Cerebellar nuclear complex (tissue), 1 donor: ENCODE measurements at places on chromosomes 12 and 14.

GRCh38 chr12:58671196-58671595, 249.1 kb downstream of the LRIG3 start:
- DNase-seq: no peak

DNA sequence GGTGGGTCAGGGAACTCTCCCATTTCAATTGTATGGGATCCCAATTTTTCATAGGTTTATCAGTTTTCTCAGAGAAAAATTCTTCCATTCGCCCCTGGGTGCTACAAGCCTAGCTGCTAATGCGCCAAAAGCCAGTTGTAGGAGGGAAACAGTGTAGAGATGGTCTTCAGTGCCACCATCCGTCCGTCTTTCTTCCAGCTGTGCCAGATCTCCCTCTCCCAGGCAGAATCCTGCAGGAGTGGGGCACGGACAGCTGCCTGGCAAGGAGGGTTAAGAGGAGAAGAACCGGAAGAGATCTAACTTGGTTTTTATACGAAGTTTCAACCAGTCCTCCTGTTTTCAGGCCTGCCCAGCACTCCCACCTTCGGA, 38.9 kb upstream of the FUT8 start:
- DNase-seq: no peak

DNA sequence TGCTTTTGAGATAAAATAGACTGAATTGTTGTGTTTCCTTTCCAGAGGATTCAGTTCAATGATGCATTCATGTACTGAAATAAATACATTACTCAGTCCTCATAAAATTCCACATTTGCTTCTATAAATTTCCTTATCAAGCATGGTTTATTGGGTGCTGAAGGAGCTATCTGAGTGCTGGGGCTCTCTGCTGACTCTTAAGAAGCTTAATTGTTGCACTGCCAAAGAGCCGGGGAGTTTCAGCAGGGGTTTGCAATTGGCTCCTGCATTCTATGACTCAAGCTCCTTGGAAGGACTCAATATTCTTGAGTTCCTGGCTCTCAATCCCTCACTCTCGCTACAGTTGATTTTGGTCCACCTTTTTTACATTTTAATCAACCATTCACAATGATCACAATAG, 69.8 kb upstream of the PYGL start:
- DNase-seq: no peak

- no peak for DNase-seq
Observed at GRCh38 chr12:60308366-60308991, 712.6 kb downstream of the SLC16A7 start.

DNA sequence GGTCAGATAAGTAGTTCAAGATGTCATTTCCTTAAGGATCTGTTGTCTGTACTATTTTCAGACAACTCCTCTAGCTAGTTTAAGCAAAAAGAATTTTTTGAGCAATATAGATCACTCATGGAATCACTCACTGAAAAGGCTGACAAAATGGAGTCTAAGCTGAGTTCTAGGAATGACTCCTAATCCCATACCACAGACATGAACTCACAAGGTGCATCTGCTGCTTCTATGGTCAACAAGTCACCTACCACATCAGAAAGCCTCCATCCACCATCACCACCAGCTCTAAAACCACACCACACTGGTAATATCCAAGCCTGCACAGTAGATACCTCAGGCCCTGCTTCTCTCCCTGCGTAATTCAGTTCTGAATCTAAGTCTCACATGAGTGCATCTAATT, 33.0 kb downstream of the PWP1 start:
- DNase-seq: no peak

- DNase-seq: no peak
Observed at GRCh38 chr12:43789941-43790340, 16.2 kb downstream of the TWF1 start.

DNA sequence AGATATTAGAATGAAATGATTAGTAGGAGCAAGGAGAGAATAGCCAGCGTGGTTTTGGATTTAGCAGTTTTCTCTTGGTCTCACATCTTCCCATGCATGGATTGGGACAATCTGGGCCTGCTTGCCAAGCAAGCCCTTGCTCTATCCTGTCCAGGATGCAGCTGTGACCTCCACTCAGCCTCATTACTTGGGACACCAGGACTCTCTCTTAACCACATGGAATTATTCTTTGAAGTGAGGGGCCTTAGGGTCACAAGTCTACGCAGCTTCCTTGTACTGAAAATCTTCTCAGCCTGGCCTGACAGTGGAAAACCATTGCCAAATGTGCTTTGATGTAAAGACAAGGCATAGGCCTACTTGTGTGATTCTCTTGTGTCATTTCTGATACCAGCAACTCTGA, 28.0 kb upstream of the DCN start:
- DNase-seq: no peak

DNA sequence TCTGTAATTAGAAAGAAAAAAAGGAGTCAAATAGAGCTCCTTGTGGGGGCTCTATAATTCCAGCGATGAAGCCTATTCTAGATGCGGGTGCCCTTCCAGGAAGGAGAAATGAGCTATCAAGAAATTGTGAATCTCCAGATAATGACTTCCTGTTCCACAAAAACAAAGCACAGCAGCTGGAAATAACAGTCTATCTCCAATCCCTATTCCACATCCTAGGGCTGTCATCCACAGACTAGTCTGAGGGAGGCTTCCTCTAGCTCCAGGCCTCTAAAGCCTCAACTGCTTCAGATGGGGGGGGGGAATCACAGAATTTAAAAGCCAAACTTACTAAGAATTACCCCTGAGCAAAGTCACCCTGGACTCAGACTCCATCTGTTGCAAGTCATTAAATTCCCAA, 77.4 kb upstream of the GTF2A1 start:
- DNase-seq: no peak

DNA sequence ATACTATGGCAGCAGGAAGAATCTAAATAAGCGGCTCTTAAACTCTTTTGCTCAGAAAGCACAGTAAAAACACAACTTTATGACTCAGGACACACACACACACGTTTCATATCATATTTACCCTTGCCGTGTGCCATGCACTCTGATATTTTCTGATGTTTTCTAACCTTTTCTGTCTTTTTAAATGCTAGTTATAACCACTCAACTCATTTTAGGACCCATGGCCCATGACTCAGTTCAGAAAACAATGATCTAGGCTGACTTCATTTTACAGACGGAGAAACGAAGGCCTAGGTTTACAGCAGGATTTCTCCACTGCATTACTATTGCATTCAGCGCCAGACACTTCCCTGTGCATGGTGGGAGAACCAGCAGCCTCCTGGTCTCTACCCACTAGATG, 9.1 kb downstream of the VWF start:
- DNase-seq: no peak

DNA sequence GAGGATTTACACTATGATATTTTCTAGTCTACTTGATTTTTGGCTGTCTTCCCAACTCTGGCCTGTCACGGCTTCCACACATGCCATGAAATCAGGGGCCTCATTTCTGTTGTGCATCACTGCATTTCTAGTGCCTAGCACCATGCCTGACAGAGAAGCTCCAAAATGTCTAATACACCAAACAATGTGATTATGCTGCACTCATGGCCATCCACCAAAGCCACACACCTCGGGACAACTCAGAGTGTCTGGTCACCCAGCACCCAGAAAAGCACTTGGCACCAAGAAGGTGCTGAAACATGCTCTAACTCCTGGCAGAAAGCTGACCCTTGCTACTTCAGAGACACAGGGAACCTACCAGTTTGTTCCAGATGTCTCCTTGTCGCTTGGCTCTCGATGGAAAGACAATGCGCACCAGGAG, 11.3 kb downstream of the GCN1 start:
- DNase-seq: no peak

DNA sequence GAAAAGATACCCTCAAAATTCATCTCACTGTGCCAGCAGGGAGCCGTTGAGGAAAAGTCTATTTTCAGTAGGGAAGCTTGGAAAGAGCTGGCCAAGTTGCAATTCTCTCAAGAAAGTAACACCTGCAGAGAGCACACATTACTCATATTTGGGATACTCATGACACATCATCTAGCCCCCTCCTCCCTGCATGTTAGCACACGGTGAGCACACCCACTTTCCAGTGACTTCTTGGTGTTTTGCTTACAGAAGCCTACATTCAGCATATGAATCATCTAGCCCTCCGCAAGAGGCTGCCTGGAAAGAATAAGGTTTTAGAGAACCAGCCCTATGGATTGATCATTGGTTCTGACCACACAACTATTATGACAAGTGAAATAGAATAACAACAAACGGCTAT, 124.5 kb downstream of the PTPRO start:
- DNase-seq: no peak

DNA sequence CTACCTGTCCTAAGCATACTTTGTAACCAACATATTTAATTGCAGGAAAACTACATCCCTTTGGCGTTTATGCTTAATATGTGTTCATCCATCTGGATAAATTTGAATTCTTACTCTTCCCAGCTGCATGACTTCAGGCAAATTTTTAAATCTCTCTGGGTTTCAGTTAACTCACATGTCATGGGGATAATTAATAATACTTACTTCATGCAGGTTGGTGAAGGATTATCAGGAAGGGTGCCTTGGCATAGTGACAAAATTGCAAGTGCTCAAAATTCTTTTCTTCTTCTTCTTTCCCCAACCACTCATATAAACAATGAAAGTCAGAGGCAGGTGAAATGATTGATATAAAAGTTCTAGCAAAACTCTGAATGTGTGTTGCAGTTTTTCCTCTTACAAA, 15.9 kb downstream of the SYT10 start:
- DNase-seq: no peak

DNA sequence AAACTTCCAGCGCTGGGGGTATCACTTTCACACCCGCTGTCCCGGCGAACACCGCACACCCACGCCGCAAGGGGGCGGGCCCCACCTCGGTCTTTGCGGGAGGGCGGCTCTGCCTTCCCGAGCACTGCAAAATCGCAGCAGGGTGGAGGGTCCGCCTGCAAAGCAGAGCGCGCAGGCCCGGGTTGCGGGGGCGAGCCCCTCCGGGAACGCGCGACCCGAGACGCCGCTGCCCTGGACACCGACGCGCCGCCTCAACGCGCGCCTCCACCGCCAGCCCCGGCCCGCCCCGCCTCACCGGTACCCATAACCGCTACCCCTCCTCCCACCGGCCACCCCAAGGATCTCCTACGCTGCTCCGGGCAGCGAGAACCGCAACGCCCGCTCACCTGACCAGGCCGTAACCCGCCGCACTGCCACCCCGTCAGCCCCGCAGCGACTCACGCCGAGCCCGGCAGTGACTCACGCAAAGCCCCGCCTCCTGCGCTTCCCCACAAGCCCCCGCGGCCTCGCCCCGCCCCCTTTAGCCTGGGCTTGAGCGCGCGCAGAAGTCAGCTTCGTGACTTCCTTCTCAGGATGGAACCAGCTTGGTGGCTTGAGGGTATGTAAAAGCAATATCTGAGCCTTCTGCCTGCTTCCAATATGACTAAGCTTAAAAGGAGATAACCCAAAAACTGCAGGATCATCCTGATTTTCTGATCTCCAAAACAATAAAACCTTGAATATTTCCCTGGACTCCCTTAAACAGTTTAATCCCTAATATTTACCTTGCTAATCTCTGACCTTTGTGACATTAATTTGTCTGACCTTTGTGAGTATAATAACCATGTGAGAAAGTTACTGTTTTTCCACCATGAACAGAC, at the start of gene RPAP3:
RPAP3 (minus strand) TSS at position 465 of the 860 bp plus-strand sequence. CDS start 3,190 bp downstream, outside the sequence.
- DNase-seq: peak; percentile 20

DNA sequence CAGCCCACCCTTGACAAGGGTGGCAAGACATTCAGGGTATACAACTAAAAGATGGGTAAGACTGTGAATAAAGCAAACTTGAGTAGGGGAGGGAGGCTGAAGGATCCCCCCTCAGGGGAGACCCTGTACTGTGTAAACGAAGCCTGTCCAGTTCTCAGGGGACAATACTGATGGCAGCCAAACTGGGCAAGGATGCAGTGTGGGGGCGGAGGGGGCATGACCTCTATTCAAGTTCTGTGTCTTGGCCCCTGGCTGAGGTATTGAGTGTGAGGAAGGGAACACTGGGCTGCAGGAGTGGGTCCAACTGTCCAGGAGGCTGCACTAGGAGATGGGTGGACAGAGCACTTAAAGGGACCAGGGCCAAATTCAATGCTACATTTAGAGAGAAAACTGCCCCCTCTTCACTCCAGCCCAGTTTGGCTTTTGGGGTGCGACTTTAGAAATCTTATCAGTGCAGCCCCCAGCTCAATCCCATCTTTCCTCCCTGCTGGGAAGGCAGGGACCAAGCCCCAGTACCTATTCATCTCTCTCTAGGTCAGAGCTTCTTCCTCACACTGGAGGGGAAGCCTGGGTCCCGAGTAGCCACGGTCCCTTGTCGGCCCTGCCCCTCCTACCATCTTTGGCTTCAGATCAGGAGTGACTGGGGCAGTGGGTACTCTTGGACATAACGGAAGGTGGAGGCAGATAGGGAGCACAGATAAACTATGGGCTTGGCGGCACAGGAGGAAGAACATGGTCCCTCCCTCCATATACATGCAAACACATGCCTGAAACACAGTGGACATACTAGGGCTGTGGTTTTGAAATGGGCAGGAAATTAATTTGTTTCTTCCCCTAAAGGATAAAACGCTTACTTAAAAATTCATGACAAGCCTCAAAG, 11.8 kb downstream of the SLC39A5 start:
- DNase-seq: no peak

DNA sequence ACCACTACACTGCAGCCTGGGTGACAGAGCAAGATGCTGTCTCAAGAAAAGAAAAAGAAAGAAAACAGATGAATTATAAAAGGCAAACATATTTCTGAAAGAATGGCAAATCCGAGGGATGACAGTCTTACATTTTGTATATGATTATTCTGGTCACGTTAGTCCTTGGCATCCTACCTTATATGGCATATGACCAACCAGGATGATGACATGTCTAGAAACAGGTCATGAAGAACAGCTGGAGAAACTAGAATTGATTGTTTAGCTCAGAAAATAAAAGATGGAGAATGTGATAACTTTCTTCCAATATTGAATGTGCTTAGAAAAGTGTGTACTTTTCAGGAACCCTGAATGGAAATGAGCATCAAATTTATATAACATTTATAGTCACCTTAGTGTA, 19.2 kb downstream of the SLC2A14 start:
- no peak for DNase-seq

DNA sequence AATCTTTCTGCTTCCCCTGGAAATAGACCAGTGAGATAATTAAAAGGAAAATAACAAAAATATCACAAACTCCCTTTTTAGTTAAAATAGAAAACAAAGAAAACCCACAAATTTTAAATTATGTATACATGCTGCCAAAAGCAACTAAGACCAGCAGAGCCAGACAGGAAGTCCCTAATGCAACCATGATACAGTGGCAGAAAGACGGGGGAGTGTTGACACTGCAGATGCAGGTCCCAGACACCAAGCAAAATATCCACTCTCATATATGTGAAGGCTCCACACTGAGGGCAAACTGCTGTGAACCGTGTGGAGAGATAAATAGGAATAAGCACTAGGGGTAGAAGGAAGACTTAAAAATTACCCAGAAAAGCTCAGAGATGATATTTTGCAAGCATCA, 401.0 kb downstream of the BTG1 start:
- no peak for DNase-seq

GRCh38 chr12:122306407-122306806, 40.1 kb upstream of the VPS33A start:
- DNase-seq: no peak

- no peak for DNase-seq
Observed at GRCh38 chr12:25977047-25977446, 18.6 kb downstream of the RASSF8 start.
